ENCODE measurements at places on chromosomes 5 and 9.
A peak's percentile ranks its signal among the peaks of the same experiment; 100 is the strongest.

- no peak for DNase-seq
Observed at GRCh38 chr5:133371371-133372155, 240.8 kb downstream of the FSTL4 start.

GRCh38 chr5:170783498-170784247 lies at the start of gene GABRP:
Gene GABRP, plus strand, starts transcription at chr5:170783725. Its CDS starts 4,891 bp downstream, at chr5:170788616.
- no peak for DNase-seq

GRCh38 chr5:117135851-117136250 lies 561.2 kb upstream of the SEMA6A start:
- no peak for DNase-seq

GRCh38 chr9:120791161-120791560 lies 2.1 kb downstream of the FBXW2 start:
- DNase-seq = no peak

- DNase-seq = no peak
Observed at GRCh38 chr9:38445154-38446043, 21.1 kb upstream of the IGFBPL1 start.

GRCh38 chr5:142179776-142180387 lies 71.3 kb downstream of the NDFIP1 start:
- no peak for DNase-seq

GRCh38 chr5:19270153-19270552 lies 717.8 kb downstream of the CDH18 start:
- DNase-seq = peak; percentile 1

GRCh38 chr9:134329886-134330285 lies 3.6 kb downstream of the RXRA start:
- no peak for DNase-seq

DNA sequence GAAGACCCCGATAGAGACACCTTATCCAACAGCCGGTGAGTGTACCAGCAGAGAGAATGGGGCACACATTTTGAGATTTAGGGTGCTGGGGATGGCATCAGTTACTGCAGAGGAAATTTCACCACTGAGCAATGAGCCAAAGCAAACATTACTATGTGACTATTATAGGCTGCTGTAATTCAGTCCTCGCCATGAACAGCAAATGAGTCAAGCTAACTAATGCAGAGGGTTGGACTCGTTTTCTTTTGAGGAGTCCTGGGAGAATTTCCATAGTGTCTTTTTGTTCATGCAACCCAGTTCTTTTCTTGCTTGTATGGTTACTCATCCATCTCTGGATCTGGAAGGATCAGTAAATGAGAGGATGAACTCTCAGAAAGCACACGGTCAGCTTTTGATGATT lies 323.8 kb downstream of the PSAT1 start:
- DNase-seq = peak; percentile 87

DNA sequence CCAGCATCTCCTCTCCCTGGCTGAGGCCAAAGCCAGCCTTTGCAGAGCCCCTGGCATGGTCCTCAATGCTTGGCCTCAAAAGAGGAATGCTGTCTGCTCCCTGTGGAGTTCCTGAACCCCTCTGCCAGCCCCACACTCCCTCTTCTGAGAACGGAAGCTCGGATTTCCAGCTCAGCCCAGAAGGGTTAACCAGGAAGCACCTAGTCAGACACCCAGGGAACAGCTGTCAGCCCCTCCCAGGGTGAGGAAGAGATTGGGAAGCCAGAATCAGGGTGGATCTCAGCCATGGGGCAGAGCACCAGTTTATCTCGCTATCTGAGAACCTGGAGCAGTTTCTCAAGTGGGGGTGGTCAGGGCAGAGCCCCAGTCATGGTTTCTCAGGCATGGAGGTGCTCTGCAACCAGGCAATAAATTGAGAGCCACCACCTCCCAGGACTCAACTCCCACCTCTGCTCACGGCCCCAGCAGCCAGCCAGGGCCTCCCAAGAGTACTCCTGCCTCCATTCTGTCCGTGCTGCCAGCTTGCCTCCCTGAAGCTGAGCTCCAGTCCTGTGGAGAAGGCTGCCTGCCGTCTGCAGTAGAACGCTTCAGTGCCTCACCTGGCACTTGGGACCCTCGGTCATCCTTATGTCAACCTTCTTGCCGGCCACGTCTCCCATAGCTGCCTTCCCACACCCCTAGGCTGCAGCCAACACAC lies 7.6 kb downstream of the FOXE1 start:
- DNase-seq = no peak

DNA sequence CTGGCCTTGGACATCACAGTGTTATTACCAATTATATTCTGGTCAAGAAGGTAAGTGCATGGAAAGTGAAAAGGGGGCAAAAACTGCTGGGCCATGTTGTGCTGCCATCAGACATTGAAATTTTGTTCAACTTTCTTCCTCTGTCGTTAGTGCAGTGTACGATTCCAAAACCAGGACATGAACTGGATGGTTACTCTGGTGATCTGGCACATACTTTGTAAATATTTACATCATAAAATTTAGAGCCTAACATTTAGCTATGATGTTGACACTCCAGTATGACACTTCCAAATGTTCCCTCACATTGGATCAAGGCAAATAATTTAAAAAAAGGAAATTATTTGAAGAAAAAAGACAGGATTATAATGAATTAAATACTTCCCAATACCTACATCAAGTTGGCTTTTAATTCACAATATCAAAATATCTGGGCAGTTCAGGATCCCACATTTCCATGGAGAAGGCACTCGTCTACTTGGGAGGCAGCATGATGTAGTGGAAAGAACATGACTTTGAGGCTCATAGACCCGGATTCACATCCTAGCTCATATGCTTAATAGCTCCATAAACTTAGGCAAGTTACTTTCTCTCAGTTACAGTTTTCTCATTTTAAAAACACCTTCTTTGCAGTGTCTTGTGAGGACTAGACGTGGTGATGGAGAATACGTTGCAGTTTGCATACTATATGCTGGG lies 342.5 kb upstream of the MPDZ start:
- no peak for DNase-seq

DNA sequence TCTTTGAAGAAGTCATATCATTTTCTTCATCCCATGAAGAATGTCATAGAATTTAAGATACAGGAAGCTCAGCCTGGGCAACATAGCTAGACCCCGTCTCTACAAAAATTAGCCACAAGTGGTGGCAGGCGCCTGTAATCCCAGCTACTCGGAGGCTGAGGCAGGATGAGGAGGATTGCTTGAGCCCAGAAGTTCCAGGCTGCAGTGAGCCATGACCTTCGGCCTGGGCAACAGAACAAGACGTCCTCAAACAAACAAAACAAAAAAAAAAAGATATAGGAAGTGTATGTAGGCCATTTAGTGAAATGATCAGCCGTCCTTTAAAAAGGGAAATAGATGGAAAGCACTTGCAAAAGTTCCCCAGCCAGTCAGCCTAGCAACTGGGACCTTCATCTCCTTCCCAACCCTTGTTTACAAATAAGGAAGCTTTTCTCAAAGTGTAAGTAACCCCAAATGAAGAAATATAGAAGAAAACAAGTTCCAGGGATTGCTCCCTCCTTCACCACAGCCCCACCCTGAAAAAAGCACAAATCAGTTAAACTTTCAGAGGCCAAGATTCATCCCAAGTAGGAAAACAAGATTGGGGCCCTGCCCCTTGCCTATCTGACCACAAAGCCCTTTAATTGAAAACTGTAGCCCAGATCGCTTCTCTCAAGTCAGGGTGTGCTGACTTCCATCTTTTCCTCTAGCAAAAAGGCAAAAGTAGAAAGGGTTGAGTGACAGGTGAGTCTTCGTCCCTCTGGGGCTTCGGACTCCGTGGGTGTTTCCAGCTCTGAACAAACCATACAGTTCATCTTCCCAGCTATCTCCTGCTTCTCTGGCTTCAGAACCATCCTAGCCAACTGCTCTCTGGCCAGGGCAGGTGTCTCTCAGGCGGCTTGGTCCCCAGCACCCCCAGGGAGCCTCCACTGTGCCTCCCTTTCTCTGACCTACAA lies 1.2 kb downstream of the SLC31A2 start:
- DNase-seq = no peak

DNA sequence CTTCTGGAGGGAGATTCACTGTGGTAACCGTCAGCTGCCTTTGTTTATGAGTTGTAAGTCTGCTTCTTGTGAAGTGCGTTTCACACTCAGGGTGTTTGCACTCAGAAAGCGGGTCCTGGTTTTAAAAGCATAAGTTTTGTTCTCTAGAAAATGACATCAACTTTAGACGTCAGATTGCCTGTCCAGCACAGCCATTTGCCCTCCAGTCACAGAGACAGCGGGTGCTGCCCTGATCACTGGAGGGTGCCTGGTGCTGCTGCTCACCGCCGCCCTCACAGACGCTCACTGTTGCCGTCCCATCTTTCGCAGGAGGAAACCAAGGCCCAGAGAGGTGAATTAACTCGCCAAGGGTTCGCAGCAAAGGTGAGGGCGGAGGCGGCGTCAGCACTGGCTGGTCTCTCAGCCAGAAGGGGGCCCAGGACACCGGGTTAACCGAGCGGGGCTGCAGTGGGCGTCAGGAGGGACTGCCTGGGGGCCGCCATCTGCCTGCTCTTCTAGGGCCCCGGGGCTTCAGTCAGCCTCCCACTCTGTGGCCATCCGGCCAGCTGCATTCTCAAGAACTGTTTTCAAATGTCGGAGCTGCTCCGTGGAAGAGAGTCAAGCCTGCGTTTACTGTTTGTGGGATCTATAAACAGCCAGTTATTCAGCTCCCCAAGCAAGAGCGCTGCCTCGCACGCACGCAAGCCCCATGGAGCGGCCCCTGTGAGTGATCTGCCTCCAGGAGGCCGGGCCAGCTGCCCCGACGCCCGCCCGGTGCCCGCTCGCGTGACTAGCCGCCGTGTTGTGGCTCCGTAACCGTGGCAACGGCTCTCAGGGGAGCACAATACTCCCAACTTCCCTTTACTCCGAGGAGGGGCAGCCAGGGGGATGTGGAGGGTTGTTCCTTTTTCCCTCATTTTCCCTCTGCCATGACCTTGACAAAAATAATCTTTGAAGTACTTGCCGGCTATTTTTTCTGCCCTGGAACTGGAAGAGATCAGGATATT lies 43.4 kb upstream of the EXOC3 start:
- DNase-seq = peak; percentile 98

DNA sequence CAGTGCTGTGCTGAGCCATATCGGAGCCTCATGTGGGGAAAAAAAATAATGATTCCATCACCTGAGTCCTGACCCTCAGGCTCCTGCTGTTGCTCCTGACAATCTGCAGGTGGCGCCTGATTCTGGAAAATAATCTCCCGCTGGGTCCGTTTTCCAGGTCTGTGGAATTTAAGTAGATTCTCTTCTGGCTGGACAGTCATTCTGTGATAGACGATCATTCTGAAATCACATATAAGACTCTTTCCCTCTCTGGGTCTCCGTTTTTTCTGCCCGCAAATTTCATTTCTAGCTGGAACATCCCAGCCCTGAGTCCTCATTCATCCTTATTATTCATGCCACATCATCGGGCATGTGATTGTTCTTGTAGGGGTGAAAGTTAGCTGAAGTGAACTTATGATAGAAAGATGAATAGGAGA lies 22.1 kb upstream of the STXBP1 start:
- peak; percentile 78 for DNase-seq

- no peak for DNase-seq
Observed at GRCh38 chr5:95808013-95808685, 14.4 kb downstream of the GLRX start.

GRCh38 chr9:106404137-106404536 lies 458.8 kb upstream of the ZNF462 start:
- no peak for DNase-seq

DNA sequence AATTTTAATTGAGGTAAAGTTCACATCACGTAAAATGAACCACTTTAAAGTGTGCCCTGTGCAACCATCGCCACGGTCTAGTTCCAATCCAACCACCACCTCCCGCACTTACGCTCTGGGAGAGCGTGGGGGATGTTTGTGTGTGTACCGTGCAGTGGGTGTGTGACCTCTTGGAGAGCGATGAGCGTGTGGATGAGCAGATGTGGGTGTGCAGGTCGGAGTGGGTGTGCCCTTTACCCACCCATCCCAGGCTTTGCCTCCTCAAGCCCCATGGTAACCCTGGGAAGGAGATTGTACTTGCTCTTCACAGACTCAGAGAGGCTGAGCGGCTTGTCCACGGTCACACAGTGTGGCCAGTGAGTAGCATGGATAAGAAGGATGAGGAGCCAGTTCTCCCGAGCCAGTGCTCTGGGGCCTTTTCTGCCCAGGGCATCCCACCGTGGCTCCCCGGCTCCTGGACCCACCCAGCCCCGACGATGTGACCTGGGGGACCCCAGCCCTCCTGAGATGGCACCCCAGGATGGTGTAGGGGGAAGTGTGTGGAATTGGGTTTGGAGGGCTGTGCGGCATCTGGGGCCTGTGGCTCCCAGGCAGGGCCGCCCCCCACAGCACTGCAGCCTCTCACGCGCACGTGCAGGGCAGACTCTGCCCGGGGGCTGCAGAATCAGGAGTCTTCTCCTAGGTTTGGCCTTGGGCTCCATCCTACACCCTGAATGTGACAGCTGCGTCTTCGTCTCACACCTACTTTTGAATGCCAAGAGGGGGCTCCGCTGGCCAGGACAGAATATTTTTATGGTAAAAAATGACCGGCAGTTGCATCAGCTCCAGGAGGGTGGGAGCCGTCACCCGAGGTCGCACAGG lies 13.6 kb downstream of the LHX3 start:
- no peak for DNase-seq

- DNase-seq = no peak
Observed at GRCh38 chr9:3971391-3972082, 328.3 kb downstream of the GLIS3 start.

- no peak for DNase-seq
Observed at GRCh38 chr9:101126556-101126955, 98.0 kb downstream of the PLPPR1 start.

GRCh38 chr9:129467739-129468666 lies 152.9 kb downstream of the C9orf50 start:
- no peak for DNase-seq

DNA sequence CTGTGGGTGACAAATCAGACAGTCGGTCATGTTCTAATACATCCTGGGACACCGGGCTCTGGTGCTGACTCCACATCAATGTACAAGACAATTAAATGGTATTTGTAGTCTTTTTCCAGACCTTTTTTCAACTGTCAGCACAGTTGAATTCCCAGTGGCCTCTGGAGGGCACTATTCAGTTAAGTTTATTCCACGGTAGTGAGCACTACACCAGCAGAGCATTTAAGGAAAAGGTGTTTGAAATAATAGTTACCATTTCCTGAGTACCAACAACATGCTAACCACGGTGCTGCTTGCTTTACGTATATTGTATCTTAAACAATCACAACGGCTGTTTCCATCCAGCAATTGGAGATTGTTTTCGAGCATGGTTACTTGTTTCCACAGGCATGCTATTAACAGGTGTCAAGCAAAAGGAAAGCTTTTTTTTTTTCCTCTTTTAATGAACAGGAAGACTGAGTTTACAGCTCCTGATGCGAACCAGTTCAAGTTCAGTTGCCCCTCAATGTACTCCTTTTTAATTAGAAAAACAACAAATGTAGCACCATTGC lies 186.7 kb downstream of the PDZD2 start:
- peak; percentile 60 for DNase-seq
